Activated T-cell treated with anti-CD3 and anti-CD28 coated beads for 48 hours (primary cell): ENCODE measurements at places on chromosomes 5 and 9.

GRCh38 chr5:55853041-55853670 lies 2.0 kb downstream of the IL31RA start:
- DNase-seq, result no peak

GRCh38 chr9:99392986-99393385 lies 170.9 kb downstream of the SEC61B start:
- no peak for DNase-seq

- DNase-seq, result no peak
Observed at GRCh38 chr9:37325778-37326177, 96.7 kb upstream of the GRHPR start.

DNA sequence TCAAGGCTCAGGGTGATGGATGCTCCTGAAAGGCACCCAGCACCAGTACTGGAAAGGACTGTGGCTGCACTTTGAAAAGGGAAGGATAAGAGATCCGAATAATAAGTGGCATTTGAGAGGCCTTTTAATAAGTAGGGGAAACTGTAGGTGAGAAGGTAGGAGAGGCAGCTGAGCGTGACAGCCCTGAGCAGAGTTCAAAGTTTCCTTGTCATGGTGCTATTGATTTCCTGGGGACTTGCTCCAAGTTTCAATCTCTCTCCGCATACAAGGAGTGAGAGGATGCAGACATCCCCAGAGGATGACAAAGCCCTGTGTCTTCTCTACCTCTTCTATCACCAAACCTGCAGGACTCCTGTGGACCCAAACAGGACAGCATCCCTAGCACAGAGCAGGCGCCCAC lies 354.5 kb downstream of the SPOCK1 start:
- DNase-seq, result no peak

- DNase-seq, result no peak
Observed at GRCh38 chr9:69265891-69266290, 59.1 kb upstream of the ENTREP1 start.

DNA sequence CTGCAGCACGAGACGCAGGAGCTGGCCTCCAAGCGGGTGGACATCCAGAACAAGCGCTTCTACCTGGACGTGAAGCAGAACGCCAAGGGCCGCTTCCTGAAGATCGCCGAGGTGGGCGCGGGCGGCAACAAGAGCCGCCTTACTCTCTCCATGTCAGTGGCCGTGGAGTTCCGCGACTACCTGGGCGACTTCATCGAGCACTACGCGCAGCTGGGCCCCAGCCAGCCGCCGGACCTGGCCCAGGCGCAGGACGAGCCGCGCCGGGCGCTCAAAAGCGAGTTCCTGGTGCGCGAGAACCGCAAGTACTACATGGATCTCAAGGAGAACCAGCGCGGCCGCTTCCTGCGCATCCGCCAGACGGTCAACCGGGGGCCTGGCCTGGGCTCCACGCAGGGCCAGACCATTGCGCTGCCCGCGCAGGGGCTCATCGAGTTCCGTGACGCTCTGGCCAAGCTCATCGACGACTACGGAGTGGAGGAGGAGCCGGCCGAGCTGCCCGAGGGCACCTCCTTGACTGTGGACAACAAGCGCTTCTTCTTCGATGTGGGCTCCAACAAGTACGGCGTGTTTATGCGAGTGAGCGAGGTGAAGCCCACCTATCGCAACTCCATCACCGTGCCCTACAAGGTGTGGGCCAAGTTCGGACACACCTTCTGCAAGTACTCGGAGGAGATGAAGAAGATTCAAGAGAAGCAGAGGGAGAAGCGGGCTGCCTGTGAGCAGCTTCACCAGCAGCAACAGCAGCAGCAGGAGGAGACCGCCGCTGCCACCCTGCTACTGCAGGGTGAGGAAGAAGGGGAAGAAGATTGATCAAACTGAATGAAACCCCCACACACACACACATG lies 654 bp downstream of the PURA start:
- DNase-seq, result peak; percentile 34

DNA sequence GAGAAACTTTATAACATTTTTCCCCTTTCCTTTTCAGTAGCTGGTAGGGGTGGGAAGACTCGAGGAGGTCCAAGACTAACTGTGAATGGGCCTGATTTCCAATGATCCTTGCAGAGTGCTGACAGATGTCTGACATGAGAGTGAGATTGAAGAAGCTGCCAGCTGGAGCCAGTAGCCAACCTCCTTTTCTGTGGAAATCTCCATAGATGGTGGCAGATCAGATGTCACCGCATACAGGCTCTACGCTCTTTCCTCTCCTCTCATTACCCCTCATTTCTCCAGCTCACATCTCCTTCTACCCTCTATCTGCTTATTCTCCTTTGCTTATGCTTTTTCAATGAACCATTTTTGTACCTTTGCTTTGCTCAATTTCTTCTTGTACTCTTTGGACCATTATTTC lies 395.2 kb upstream of the TNC start:
- DNase-seq, result no peak

- DNase-seq, result no peak
Observed at GRCh38 chr9:85038824-85039608, 369.5 kb downstream of the NTRK2 start.

DNA sequence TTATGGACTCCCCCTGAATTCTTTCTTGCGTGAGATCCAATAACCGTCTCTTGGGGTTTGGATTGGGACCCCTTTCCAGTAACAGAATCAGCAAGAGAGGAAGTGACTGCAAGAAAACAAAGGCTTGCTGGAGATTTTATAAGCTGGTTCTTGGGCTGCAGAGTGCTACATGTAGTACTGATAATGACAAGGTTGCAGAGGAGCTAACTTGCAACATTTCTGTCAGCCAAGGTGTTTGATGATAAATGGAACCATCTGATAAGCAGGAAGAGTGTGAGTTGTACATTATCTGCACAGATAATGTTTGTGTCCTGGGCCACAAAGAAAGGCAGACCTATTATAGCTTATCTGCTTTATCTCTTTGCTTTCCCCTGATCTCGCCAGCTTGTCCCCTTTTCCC lies 37.1 kb downstream of the DNAJB5 start:
- no peak for DNase-seq

DNA sequence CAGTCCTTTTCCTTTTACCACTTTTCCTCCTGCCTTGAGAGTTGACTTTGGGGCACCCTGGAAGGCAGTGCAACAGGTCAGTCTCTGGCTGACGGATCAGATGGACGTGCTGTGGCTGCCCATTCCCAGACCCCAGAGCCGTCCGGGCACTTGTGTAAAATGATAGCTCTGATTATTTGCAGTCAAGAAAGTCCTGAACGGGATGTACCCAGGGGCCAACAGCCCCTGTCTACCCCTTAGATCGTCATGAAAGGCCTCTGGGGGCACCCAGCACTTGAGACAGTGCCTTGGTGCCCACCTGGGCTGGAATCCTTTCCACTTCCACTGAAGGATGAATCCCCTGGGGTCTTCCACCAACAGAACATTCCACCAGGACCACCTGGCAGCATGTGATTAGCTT lies 17.7 kb upstream of the ANGPTL2 start:
- no peak for DNase-seq

GRCh38 chr5:139812836-139813805 lies 17.5 kb downstream of the PSD2 start:
- DNase-seq, result no peak

DNA sequence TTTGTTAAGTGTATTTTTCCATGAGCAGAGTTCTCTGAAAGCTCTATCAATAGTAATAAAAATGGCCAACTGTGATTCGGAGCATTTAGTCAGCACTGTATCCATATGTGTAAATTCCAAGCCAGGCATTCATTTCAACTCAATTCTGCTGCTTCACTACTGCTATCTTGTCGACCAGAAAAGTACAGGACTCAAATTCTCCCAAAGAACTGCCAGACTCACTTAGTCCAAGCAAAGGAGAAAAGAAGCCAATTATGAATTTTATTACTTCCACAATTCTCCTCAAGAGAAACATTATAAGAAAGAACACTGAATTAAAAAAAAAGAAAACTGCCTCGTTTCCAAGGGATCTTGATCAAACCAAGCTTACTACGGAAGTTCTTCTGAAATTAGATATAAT lies 906.3 kb upstream of the DMAC1 start:
- no peak for DNase-seq

GRCh38 chr5:179278119-179278518 lies 67.1 kb downstream of the ADAMTS2 start:
- no peak for DNase-seq

- no peak for DNase-seq
Observed at GRCh38 chr5:17455942-17456341, 42.1 kb upstream of the TAF11L2 start.

DNA sequence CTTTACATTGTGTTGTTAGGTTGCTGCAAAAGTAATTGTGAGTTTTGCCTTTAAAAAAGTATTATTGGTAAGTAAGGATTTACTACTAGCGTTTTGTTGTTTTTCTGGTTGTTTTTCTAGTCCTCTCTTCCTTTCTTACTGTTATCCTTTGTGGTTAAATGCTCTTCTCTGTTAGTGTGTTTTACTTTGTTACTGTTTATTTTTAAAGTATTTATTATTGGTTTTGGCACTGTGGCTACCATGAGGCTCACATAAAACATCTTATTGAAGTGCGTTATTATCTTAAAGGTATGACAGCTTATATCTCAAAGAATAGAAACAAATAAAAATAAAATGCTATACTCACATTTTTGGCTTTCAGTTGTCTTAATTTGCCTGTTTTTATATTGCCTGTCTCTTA lies 17.6 kb downstream of the DMXL1 start:
- no peak for DNase-seq

- no peak for DNase-seq
Observed at GRCh38 chr5:50441493-50441955, 436 bp upstream of the EMB start.

GRCh38 chr5:112084149-112084548 lies 327.2 kb upstream of the NREP start:
- no peak for DNase-seq

DNA sequence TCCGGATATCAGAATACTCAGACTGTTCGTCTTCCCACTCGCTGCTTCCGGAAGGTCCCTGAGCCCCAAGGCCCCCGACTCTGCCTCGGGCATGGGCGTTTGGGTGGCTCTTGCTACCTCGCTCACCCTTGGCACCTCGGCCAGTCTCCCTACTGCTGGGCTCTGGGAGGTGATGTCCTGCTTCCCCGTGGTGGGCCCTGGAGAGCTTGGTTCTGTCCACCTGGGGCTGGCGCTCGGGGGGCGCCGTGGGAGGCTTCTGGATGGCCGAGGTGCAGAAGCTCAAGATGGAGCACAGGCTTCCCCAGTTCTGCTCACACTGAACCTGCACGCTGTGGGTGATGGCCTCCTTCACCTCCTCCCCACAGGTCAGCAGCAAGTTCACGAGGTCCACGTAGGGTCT lies 10.4 kb downstream of the STC2 start:
- no peak for DNase-seq

GRCh38 chr5:88401686-88402085 lies 133.0 kb upstream of the TMEM161B start:
- DNase-seq, result no peak

- no peak for DNase-seq
Observed at GRCh38 chr5:50655810-50656205, 10.6 kb upstream of the PARP8 start.

DNA sequence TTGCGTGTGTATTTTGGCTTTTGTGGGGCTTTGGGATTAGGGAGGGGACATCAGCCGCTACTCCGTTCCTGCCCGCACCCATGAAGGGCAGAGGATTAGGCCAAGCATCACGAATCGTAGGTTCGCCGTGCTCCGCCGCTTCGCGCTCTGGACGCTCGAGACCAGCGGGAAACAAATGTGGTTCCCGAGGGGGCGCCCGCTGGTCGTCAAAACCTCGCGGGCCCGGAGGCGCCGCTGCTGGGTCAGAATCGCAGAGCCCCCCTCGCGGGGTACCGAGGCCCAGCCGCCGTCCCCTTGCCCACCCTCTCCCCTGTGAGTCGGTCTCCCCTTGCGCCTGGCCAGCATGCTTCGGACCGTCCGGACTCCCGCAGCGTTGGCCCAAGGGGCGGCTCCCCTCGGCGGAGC lies 2.3 kb upstream of the PAX5 start:
- DNase-seq, result no peak

- no peak for DNase-seq
Observed at GRCh38 chr5:55645304-55645703, 66.8 kb downstream of the SLC38A9 start.

DNA sequence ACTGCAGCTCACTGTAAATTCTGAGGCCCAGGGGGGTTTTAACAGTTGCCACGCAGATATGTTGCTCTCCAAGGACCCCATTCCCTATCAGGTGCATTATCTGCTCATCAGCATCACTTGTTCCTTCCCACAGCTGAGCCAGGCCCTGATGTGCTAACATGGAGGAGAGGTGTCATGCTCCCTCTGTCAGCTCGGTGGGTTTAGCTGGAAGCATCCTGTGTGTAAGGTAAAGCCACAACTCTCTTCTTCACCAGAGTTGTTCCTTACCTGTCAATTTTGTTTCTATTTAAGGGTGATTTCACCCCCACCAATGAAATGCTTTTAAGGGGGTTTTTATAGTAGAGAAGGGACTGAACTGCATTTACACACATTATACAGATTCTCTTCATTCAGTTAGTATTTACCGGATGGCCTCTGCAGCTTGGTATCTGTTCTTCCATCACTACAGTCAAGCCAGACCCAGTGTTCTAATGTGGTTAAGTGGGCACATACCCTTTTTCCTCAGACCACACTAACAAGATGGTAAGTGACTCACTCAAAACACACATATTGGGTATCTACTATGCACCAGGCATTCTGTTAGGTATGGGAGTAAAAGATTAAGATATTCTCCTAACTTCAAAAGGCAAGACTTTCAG lies 205.4 kb downstream of the DCP2 start:
- DNase-seq, result no peak

- no peak for DNase-seq
Observed at GRCh38 chr5:167570431-167570830, 721.0 kb upstream of the WWC1 start.

DNA sequence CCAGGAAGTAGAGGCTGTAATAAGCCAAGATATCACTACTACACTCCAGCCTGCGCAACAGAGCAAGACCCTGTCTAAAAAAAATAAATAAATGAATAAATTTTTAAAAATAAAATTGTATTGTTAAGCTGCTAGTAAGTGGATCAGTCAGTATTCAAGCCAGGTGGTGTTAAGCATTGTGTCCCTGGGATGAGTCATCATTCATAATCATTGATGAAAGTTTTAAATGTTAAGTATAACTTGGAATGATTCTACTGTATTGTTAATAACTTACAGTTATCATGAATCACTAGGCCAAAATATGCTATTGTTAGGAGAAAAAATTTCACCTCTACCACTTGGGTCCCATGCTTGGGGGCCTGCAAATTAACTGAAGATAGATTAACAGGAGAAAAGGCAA lies 38.2 kb downstream of the MED10 start:
- DNase-seq, result no peak

DNA sequence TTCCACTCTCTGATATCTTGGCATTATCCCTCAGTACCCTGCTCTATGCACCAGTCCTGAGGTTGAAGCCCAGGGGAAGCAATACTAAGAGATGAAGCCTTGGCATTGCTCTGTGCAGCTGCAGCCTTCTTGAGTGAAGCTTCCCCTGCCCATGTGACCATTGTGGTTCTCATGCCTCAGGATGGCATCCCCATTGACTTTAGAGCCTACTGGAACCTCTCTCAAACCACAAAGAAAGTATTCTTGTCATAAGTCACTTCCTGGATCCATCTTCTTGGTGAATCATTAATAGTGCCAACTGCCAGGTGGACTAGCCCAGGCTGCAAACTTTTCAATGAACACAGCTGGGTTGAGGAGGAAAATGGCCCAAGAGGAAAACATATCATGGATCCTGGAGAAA lies 283.9 kb upstream of the RFX3 start:
- DNase-seq, result no peak

- DNase-seq, result no peak
Observed at GRCh38 chr5:76693141-76693540, 22.8 kb upstream of the F2R start.
